ENCODE measurements at places on chromosomes 5 and 9.

DNA sequence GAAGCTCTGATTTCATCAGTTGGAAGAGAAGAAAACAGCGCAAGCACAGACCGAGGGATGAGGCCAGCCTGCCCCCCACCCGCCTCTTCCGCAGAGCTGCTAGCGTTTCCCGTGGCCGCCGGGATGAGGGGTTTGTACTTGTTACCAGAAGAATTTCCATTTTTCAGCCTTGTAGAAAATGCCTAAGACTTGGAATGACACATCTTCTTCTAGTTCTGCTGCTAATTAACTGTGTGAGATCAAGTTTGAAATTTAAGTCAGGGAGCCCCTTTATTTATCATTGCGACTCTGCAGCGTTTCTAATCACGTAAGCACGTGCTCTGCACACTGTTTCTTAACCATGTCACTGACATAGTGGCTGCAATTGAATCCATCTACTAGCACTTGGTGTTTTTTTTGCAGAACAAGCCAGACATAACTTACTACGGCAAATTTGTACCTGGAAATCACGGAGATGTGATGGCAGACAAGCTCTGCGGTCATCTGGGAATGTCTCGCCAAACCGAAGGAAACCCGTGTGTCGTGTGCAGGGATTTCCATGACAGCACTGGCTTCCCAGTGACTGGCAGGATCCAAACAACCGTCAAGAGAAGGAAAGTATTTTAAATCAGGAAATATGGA lies 41.8 kb upstream of the ROR2 start:
- DNase-seq = no peak

GRCh38 chr5:171861381-171861780 lies 75.8 kb downstream of the SMIM23 start:
- DNase-seq = no peak

DNA sequence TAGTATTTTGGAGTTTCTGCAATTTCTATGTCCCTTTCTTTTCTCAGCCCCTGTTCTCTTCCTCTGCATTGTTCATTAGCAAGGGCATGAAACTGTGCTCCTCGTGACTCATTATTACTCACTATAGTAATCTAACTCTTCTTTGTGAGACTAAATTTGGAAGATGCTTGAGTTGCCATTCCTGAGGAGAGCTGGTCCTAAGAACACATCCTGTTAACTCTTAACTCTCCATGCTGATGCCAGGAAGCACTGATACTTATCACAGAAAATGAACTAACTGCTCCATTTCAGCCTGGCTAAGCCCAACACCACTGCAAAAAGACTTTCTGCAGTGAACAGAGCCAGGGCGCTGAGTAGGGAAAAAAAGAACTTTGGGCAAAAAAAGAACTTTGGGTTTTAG lies 10.6 kb upstream of the CSNK1A1 start:
- peak; percentile 87 for DNase-seq

- DNase-seq = no peak
Measured at GRCh38 chr5:14238272-14238671, 95.1 kb downstream of the TRIO start.

- no peak for DNase-seq
Measured at GRCh38 chr9:3647652-3648051, 121.9 kb upstream of the RFX3 start.

DNA sequence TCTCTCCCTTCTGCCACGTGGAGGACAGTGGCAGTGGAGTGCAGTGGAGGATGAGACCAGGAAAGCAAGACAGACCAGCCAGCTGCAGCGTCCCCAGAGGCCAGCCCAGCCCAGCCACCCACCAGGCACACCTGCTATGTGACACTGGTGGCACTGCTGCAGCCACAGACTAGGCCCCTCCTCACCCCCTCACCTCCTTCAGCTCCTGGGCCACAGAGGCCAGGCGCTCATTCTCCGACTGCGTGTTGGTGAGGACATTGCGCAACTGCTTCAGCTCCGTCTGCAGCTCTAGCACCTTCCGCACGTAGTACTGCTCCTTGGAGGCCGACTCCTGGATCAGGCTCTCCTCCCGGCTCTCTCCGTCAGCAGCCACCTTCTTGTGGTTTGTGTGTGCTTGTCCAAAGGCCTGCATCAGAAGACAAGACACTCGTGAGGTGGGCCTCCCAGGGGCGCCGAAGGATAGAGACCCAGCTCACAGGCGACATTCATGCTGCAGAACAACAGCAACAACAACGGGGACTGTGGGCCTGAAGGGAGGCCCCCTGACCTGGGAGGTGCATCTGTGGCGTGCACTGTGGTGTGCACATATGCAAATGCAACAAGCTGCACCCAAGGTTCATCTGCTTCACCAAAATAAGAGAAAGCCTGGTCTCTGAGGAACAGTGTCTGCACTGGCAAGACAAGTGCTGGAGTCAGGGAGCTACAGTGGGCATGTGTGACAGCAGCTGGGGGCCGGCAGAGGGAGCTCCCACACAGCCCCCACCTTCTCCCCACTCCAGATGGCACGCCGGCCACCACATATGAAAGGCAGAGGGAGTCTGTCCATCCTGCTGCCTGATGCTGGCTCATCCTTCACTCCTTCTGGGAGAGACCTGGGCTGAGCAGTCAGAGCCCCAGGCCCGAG lies 35.5 kb downstream of the BICD2 start:
- DNase-seq = no peak

DNA sequence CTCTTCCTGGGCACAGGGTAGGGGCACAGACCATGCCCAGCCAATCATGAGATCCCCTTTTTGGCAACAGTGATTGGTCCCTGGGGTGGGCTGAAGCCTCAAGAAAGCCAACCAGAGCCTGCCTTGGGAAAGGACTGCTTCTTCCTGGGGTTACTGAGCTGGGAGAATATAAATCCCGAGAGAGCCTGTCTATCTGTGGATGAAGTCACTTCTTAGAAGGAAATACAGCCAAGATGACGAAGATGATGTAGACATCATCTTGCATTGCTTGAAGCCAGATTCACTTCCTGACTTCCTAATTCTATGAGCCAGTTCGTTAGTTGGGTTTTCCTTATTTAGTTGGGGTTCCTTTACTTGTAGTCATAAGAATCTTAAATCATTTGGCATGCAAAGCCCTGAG lies 50.1 kb upstream of the PWWP2A start:
- peak; percentile 77 for DNase-seq

DNA sequence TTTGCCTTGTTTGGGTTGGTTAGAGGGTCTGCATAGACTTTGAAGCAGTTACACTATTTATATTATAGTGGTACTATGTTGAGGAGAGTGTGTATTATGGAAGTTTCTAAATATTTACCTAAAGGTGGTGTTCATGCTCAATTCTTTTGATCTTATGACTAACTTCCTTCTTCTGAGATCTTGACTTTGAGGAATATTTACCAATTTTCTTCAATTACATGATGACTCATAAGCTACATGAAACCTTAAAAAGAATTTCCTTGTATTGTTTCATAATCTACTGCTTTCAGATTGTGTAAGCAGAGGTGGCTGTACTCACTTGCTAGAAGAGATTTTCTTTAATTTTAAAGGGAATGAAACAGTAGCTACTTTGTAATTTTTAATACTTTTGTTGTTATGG lies 276.1 kb downstream of the TAF11L14 start:
- DNase-seq = no peak

GRCh38 chr5:95445442-95445841 lies 54.3 kb downstream of the FAM81B start:
- DNase-seq = no peak

DNA sequence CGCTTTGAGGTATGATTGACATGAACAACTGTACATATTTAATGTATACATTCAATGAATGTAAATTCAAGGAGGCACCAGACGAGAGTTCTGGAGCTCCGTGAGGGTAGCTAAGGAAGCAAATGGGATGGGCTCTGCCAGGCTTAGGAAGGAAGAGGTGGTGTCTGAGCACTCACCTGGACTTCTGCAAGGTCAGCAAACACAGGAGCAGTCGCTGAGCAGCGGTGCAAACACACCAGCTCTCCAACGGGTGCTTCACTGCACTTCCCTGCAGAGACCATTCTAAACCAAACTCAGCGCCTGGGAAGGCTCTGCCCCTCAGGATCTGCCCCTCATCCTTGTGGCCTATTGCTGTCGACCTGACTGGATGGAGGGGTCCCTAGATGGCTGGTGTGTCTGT lies 101.5 kb downstream of the COL23A1 start:
- no peak for DNase-seq

GRCh38 chr5:159459132-159459627 lies 128.9 kb upstream of the IL12B start:
- DNase-seq = no peak

GRCh38 chr5:42506662-42507061 lies 83.4 kb downstream of the GHR start:
- DNase-seq = no peak

GRCh38 chr5:6642655-6643054 lies 9.4 kb downstream of the SRD5A1 start:
- no peak for DNase-seq

DNA sequence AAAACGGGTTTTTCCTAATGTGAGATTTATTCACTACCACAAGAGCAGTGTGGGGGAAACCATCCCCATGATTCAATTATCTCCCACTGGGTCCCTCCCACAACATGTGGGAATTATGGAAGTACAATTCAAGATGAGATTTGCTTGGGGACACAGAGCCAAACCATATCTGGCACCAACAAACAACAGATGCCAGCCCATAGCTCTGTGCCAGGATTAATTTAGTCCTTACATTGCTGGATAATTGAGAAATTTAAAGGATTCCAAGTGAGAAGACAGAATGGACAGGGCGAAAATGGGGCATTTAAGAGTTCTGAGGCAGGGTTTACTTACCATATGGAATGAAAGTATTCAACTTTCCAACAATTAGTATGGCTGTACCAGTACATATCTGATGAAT lies 30.8 kb upstream of the DNAH5 start:
- no peak for DNase-seq

DNA sequence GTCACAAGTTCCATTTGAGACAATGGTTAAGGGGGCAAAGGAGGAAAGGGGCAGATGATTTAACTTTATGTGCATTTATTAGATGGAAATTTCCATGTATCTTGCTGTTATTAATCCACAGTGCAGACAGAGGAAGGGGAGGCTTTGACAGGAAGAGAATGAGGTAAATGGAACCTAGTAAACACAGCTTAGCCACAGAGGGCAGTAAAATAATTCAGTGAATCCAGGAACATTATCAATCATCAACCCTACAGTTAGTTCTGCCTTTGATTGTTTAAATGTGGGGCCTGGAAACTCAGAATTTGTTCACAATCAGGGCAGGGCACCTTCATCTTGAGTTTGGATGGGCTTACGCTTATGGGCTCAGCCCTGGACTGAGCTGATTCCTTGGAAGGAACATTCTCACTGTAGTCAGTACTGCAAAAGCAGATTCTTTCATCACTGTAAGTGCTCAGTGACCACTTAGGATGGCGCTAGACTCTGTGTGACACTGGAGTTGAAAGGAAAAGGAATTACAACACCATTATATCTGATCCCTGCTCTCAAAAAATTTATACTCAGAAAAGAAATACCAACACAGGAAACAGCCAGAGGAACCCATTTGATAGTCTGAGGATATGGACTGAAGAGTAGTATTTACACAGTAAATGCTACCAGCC lies 169.5 kb downstream of the PIK3R1 start:
- DNase-seq = no peak

GRCh38 chr9:111588846-111589245 lies 10.6 kb downstream of the PTGR1 start:
- DNase-seq = no peak

All from fibroblast of skin of left biceps (primary cell).